ENCODE measurements at places on chromosomes 3 and 15.

DNA sequence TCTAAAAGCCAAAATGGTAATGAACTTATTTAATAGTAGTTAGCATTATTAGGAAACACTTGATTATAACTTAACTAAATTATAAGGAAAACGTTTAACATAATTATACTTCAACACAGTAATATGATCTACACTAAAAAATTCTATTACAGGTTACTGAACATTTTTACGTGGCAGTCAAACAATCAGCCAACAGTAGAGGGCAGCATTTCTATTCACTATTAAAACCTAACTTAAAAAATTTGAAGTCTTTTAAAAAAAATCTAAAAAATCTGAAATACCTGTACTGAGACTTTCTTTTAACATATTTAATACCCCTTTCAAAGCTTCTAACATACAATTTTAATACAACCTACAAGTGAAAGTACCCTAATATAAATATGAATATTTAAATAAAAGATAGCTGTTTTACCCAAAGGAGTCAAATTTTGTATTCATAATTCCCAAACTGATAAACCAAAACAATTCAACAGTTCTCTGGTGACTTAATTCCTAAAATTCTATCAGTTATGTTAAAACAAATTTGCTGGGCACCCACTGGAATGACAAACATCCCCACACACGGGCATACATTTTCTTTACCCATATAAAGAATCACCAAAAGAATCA, 41.5 kb downstream of the DLG1 start:
- DNase-seq: peak; percentile 5

GRCh38 chr3:37730383-37730782, 131.3 kb upstream of the CTDSPL start:
- no peak for DNase-seq

DNA sequence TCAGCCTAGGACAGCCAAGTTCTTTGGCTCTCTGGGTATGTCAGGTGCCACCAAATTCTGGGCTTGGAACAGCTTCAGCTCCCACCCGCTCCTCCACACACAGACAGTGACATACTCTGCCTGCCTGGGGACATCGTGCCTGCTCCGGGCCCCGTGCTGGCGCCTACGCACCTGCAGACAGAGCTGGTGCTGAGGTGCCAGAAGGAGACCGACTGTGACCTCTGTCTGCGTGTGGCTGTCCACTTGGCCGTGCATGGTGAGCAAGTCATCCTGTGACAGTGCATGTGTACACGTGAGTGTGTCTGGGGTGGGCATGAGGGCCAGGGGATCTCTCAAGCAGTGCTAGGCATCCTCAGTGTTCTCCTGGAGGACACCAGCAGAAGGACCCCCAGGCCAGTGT, 922 bp downstream of the IL17RC start:
- DNase-seq: no peak

DNA sequence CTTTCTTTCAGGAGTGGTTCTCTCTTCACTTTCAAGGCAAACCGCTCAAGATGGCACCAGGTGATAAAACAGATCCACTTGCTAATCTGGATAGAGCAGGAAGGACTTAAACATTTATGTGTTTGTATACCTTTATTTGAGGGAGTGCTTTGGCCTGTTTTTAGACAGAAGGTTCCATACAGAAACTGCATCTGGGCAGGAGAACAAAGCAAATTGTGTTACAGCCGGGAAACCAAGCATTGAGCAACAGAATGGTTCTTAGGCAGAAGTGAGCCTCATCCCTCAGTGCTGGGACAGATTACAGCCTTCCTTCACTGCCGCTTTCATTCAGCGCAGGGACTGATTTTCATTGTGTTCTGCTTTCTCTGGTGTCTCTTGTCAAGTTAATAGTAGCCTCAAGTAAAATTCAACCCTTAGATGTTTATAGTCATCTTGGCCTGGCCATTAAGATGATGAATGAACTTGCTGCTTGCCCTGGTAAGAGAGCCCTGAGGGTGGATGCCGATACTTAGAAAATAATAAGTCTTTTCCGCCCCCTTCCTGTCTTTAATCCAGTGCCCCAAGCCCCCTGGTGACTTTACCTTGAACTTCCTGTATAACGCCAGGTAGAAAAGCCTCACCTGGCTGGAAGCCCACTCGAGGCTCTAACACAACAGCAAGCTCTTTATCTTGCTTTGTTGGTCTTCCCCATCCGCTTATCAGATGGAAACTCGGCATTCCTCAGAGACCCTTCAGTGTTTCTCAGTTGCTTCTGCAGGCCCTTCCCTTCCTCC, 168.0 kb upstream of the CTDSPL start:
- DNase-seq: no peak

GRCh38 chr3:66047311-66048050, 8.8 kb upstream of the MAGI1 start:
- no peak for DNase-seq

- DNase-seq: no peak
Observed at GRCh38 chr15:100764778-100765466, 114.7 kb upstream of the ALDH1A3 start.

GRCh38 chr15:82650046-82650670, 3.0 kb upstream of the CPEB1 start:
- no peak for DNase-seq

DNA sequence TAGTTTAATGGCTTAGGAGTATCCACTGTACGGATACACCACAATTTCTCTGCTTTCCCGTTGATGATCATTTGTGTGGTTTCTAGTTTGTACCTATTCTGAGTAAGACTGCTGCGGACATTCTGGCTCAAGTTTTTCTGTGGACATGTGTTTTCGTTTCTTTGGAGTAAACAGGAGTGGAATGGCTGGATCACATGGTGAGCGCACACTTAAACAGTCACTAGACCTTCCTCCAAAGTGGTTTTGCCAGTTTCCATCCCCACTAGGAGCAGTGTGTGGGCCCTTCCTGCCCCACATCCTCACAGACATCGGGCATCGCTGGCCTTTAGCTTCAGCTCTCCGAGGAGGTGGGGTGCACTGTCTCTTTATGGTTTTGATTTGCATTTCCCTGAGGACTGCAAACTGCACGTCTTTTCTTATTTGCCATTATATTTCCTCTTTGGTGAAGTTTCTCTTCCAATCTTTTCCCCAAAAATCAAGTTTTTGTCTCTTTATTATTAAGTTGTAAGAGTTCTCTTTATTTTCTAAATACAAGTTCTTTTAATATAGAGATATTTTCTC, 94.1 kb downstream of the VGLL4 start:
- DNase-seq: no peak

- no peak for DNase-seq
Observed at GRCh38 chr15:70213794-70214193, 116.1 kb upstream of the TLE3 start.

DNA sequence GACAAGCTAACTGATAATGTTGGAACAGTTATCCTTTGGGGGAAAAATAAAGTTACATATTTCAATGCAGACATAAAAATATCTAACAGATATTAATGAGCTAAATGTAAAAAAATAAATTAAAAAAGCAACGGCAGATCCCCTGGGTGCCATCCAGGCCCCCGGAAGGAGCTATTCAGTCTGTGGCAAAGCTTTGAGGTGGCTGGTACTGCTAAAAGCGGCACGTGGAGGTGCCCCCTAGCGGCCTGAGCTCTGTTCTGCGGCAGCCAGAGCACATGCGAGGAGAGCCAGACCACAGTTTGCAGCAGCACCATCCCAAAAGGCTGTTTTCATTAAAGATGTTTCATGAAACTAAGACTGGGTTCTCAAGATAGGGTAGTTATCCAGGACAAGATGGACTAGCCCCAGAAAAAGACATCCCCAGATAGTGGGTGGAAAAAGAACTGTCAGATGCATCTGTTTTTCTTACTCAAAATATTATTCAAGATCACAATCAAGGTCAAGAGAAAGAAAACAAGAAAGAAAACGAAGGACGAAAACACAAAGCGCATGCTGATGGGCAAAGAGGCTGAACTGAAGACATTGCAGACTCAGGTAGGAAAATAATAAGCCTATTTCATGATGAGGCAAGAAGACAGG, 18.7 kb downstream of the AP3S2 start:
- DNase-seq: peak; percentile 60

- no peak for DNase-seq
Observed at GRCh38 chr3:15216501-15216900, 10.5 kb downstream of the CAPN7 start.

GRCh38 chr3:11514191-11514821, 129.4 kb downstream of the VGLL4 start:
- DNase-seq: no peak

DNA sequence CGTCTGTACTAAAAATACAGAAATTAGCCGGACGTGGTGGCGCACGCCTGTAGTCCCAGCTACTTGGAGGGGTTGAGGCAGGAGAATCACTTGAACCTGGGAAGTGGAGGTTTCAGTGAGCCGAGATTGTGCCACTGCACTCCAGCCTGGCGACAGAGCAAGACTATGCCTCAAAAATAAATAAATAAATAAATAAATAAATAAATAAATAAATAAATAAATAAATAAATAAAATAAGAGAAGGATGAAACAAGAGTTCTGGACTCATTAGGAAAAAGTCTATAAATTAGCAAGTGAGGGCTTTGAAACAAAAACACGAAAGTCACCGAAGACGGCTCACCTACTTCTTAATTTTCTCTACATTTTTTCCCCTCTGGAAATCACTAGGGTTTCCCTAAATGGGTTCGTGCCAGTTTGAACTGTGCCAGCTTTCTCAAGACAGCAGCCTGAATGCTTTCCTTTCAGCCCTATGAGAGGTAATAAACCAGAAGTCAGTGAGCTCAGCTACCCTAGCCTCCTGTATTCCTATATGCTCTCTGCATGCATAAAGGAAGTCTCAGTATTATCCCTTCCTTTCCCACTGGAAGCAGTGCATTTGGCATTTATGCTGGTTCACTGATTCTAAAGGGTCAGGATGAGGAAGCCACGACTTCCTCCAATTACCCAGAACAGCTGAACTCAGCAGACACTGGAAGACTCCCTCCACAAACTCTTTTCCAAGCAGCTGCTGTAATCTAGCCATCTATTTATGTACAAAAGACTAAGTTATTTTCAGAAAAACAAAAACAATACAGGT, 266.9 kb downstream of the ZBBX start:
- no peak for DNase-seq

- no peak for DNase-seq
Observed at GRCh38 chr3:161393310-161393709, 22.0 kb upstream of the SPTSSB start.

- no peak for DNase-seq
Observed at GRCh38 chr3:187931101-187931500, 185.8 kb upstream of the BCL6 start.

DNA sequence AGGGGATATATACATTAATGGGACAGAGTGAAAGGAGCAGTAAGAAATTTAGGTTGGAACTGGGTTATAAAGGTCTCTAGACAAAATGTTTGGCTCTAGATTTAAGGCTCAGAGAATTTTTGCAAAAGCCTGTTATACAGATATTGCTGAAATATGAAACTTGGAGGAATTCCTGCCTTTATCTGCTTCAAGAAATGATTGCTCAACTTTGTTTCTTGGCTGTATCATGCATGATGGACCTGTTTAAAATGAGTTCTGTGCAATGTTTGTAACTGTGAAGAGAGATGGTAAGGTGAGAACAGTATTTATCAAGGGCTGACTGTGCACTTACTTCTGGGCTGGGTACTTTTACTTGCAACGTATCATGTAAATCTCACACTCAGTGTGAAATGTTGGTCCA, 3.3 kb downstream of the CRYBG3 start:
- DNase-seq: no peak

DNA sequence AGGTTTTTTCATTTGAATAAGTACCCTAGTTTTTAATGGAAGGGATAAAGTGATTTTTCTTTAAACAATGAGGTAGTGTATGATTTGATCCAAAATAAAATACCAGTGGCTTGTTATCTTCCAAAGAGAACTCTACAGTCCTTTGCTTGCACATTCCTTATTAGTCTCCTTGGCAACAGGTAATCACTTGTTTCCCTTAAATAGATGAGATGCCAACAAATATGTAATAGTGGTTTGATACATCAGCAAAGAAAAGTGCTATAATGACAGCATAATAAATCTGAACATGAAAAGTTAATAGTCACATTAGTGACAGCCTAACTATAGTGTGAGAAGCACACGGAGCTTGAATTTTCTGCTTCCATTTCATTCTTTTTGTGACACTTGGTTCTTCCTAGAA, 360.2 kb downstream of the ZNF385D start:
- no peak for DNase-seq

DNA sequence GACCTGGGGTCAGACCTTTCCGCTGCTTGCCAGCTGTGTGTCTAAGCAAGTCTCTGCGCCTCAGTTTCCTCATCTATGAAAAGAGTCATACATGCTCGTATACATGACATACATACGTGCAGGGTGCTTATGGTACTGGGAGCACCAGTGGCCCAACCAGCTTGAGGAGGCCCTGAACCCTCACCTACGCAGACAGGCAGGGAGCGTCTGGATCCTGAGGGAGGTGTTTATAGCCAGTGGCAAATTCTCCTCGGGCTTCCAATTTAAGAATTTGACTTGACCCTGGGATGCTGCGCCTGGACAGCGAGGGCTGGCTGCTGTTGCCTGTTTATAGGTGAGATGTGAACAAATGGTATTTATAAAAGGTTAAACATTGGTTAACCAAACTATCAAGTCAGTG, 17.7 kb upstream of the FGD5 start:
- DNase-seq: no peak

- DNase-seq: no peak
Observed at GRCh38 chr3:127655641-127656040, 17.1 kb upstream of the ABTB1 start.

Data from stimulated activated CD4-positive, alpha-beta T cell treated with anti-CD3 and anti-CD28 coated beads, Interleukin-1b, Interleukin-23, amount 100 ng/mL, for 1 hour (primary cell).